ENCODE measurements at places on chromosomes 5 and 9. TPM values are rescaled to one million over a fixed set of nuclear protein-coding genes. Genes with fewer than 3 reads are reported as not detected.

DNA sequence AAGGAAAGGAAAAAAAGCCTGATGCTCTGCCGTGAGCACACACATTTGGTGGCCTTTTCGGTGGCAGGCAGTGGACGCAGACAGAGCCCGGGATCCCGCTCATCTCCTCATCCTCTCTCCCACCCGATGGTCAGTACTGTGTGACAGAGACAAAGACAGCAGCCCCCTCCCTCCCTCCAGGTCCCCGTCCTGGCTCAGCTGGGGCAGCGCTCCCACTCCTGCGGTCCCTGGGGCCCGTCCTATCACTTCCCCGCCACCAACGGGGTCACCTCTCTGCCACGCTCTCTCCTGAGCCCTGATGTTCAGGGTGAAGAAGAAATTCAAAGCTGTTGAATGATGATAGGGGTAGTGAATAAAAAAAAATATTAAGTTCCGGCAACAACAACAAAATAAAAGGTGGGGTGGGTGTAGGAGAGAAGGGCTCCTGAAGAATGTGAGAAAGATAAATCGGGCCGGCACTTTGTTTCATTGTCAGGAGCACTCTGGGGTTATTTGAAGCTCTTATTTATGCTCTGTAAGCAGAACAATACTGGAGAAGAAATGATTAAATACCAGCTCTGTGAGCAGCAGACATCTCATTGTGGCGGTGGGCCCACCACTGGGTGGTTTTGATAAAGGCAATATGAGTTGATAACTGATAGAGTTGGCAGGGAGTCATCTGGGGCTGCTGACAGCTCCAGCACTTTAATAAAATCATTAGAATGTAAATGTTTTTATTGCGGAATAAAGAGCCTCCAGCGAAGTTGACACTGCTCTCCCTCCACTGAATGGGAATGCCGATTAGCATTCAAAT is 417.7 kb downstream of the IRX1 start:
- DNase-seq: no peak

DNA sequence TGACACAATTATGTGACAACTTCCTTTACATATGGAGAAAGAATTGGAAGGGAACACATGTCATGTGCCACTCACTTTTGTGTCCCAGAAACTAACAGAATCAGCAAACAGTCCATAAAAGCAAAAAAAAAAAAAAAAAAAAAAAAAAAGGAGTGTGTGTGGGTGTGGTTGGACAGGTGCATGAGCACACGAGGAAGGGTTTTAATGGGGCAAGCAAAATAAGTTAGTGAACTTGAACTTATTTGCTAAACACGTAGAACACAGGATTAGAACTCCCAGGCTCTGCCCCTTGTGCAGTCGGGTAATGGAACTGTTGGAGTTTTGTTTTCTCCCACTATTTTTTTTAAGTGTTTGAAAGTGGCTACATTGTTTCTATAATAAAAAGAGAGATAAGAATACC is 74.8 kb upstream of the PJA2 start:
- no peak for DNase-seq

- no peak for DNase-seq
Observed at GRCh38 chr9:16510482-16510881, 360.0 kb downstream of the BNC2 start.

- DNase-seq: no peak
Observed at GRCh38 chr5:21574961-21575360, 1278.2 kb downstream of the CDH12 start.

Gene ECSCR
- 1.9 TPM for total RNA-seq

Gene SOX30
- total RNA-seq: 0.14 TPM

- no peak for DNase-seq
Observed at GRCh38 chr9:81465468-81466011, 223.8 kb downstream of the TLE1 start.

DNA sequence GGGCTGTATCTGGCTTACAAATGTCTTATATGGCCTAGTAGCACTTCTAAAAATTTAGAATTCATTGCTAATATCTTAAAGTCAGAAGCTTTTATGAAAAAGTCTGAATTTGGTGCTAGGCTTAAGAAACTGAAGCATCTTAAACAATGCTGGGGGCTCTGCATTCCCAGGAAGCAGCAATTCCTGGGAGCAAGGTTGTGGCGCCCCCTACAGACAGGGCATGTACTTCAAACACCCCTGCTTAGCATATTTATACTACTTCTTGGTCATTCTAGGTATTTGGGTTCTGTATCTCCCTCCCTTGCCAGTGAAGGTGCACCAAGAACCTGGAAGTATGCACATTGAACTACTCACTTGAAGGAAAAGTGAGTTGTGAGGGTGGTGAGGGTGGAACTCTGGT is 64.6 kb upstream of the GRIA1 start:
- DNase-seq: no peak

DNA sequence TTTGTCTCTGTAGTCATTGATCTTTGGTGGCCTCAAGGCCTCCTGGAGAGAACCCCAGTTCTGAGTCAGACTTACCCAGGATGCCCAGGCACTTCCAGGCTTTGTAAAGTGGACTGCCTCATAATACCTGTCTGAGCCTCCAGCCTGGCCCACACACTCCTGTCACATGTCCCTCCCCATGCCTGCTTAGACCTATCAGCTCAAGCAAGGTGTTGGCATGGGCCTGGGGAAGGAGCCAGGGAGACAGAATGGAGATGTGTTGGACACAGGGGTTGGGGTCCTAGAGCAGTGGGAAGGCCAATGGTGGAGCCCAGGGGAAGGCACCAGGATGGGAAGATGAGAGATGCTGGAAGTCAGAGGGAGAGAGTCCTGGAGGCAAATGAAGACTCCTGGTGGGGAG is 136.2 kb downstream of the CFAP90 start:
- DNase-seq: no peak

DNA sequence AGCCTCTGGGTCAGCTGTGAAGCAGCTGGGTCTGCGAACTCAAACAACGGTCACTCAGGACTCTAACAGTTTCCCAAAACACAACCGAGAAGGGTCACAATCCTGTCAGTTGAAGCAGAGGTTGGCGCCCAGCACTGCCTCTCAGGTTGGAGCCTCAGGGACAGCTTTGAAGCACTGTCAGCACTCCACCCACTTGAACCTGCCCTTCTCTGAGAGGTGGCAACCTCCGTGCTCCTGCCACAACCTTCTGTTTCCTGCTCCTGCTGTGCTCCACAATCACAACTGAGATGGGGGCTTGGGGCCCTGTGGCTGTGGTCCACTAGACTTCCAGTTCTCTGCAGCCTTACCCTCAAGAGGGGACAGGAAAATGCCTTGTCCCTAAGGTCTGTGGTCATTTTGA is 21.7 kb upstream of the LCP2 start:
- no peak for DNase-seq

Gene UBE2QL1
- total RNA-seq: not detected

Gene IFNK
- total RNA-seq: not detected

Gene PCDHB2
- total RNA-seq: not detected

DNA sequence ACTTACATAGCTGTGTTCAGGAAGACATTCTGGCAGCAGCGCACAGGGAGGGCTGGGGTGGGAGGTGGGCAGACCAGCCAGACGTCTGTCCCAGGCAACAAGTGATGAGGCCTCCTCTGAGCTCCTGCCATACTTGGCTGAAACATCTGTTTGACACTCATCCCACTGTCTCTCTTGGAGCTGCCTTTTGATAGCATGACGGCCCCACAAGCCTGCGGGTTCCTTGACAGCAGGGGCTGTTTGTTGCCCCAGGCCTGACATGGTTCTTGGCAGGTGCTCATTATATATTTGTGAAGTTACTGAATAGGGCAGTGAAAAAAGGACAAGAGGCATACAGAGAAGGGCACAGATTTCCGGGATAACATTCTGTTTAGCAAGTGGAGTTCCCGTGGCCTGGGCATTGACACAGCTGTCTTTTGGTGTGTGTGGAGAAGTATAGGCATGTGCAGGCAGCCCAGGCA is 22.2 kb upstream of the B4GALT1 start:
- no peak for DNase-seq

DNA sequence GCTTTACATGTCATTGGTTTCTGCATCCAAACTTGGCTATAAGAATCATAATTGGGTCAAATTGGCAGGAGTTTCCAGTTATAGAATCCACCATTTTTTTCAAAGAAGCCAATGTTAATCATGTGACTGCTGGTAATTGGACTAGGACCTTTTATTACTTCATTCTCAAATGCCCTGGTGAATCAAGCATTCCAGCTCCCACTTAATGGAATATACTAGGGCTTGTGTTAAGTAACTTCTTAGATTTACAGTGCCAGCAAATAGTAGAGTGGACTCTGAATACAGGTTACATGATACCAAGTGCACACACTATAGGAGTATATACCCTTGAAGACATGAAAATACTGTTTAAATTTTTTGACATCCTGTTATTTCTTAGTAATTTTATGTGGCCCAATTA is 96.7 kb downstream of the NUDT12 start:
- DNase-seq: no peak

Gene GRXCR2
- total RNA-seq: not detected

DNA sequence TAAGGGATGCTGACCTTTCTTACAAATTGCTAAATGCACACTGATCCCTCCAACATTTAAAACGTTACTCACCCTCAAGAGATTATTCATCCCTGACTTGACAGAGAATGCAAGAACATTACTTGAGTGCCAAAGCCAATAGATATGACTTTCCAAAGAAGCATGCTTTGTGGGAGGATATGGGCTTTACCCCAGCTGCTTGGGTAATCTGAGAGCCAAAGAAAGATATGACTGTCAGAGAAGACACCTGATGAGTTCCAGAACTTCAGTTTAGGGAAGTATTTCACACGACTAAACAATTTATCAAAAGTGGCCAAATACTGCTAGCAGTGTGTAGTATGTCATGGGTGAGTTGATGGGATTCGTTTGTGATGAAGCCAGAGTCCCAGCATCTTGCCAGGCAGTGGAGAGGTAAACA is 7.4 kb upstream of the SPDL1 start:
- no peak for DNase-seq

Gene PLPP7
- 0.14 TPM for total RNA-seq

DNA sequence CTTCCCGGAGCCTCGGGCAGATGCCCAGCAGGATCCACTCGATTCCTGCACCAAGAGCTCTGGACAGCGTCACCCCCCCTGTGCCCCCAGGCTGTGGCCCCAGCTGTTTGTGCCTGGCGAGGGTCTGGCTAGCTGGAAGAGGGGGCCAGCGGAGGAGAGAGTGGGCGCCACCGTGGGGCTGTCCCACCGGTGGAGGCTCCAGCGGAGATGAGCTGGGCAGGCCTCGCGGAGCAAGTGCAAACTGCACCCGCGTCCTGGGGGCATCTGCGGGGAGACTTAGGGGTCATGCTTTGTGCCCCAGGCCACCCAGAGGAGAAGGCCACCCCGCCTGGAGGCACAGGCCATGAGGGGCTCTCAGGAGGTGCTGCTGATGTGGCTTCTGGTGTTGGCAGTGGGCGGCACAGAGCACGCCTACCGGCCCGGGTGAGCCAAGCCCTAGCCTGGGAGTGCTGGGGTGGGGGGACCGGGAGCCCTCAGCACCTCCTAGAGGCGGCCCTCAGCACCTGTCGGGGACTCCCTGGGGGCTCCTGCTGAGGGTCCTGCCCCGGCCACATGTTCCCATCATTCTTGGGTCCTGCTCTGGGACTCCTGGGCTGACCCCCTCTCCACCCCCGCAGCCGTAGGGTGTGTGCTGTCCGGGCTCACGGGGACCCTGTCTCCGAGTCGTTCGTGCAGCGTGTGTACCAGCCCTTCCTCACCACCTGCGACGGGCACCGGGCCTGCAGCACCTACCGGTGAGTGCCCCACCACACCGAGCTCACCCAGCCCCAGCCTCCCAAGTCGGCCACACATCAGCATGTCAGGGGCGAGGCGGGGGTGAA is 5.4 kb downstream of the EGFL7 start:
- DNase-seq: no peak

DNA sequence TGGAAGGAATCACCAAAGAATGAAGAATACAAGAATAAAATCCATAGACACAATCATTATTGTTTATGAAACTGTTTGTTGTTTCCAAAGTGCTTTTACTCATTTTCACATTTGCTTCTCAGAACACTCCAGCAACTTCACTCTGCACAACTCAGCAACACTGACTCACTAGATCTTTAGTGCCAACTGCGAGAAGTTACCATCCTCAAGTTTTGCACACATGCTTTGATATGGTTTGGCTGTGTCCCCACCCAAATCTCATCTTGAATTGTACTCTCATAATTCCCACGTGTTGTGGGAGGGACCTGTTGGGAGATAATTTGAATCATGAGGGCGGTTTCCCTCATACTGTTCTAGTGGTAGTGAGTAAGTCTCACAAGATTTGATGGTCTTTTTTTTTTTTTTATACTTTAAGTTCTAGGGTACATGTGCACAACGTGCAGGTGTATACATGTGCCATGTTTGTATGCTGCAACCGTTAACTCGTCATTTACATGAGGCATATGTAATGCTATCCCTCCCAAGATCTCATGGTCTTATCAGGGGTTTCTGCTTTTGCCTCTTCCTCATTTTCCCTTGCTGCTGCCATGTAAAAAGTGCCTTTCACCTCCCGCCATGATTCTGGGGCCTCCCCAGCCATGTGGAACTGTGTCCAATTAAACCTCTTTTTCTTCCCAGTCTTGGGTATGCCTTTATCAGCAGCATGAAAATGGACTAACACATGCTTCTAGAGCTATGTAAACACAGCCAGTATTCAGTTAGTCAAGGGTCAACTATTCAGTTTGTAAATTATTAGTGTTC is 36.9 kb downstream of the CLINT1 start:
- DNase-seq: peak; percentile 7

Gene CPLANE1
- total RNA-seq: 5.4 TPM

Gene ELAVL2
- not detected for total RNA-seq

Gene GARIN3
- 0.47 TPM for total RNA-seq

DNA sequence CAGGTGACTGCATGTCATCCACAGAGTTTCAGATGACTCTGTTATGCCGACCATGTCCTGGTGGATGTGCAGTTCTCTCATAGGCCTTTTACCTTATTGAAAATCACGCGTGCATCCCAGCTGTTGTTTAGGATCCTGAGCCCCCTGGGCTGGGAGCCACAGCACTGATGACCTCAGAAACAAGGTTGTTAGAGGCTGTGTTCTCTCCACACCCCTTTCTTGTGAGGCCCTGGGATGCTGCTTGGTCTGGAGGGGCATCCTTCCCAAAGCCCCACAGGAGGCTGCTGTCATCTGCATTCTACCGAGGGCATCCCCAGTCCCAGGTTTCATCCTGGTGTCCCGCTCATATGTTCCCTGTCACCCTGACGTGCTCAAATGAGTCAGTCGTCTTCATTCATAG is 76.5 kb upstream of the IRX4 start:
- DNase-seq: no peak

DNA sequence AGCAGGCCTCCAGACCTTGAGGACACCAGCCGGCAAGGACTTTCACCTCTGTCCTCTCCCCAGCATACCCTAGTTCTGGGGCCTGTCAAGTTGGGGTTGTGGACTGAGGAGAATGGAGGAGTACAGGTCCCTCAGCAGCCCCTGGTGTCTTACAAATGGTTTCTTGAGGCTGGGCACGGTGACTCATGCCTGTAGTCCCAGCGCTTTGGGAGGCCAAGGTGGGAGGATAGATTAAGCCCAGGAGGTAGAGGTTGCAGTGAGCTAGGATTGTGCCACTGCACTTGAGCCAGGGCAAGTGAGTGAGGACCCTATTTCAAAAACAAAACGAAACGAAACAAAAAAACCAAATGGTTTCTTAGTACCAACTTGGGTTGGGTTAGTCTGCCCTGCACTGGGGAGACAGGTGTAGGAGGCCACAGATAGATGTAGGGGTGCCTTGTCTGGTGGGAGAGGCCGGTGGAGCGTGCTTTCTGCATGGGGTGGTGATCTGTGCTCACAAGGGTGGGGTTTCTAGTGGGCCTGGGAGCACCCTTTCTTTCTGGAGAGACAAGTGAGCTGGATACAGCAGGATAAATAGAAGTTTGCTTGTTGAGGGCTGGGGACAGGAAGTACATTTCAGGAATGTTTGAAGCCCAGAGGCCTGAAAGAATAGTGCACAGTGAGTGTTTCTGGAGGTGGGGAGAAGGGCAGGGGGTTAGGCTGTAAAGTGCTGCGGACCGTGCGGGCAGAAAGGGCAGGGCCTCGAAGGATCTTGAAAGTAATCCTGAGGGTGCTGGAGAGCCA is 37.7 kb upstream of the PSD2 start:
- no peak for DNase-seq

Measured in activated naive CD4-positive, alpha-beta T cell treated with anti-CD3 and anti-CD28 coated beads, Interleukin-2, amount 50 U/mL, for 72 hours (primary cell).